Esophagus squamous epithelium (tissue), 5 donors: ENCODE measurements at places on chromosomes 13 and 19.

DNA sequence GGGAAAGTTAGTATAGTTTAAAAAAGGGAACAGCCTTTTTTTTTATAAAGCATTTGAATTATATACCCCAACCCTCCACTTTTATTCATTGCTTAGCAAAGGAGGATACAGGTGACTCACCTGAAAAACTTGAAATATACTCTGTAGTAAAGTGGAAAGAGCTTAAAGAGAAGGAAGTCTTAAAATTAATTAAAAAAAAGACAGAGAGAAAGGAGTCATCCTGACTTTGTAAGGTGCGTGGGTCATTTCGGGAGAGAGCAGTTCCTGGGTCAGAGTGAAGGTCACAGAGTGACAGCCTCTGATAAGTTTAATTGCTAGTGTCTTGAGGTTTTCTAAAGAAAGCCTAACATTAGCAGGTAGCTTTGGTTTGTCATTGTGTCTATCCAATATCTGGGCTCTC is 310.3 kb downstream of the KLF5 start:
- no peak for DNase-seq

- DNase-seq, result no peak
Measured at GRCh38 chr19:14347999-14348889, 33.0 kb upstream of the ADGRE5 start.

- no peak for DNase-seq
Measured at GRCh38 chr13:42650506-42650905, 76.6 kb downstream of the TNFSF11 start.

DNA sequence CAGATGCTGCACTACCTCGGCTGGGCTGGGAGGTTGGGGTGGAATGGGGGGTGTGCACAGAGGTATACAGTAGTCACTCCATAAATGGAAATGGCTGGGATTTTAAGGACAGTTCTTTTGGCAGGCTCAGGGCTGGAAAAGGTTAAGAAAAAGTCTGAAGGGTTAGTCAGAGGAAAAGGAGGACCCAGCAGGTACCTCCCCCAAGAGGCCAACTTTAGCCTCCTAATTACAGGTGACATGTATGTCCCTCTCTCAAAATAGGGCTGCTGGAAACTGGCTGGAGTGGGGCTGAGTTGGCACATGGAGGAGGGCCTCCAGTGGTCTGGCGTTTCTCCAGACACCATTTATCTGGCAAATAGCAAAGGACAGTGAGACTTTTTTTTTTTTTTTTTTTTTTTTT is 994 bp downstream of the CCDC194 start:
- no peak for DNase-seq

DNA sequence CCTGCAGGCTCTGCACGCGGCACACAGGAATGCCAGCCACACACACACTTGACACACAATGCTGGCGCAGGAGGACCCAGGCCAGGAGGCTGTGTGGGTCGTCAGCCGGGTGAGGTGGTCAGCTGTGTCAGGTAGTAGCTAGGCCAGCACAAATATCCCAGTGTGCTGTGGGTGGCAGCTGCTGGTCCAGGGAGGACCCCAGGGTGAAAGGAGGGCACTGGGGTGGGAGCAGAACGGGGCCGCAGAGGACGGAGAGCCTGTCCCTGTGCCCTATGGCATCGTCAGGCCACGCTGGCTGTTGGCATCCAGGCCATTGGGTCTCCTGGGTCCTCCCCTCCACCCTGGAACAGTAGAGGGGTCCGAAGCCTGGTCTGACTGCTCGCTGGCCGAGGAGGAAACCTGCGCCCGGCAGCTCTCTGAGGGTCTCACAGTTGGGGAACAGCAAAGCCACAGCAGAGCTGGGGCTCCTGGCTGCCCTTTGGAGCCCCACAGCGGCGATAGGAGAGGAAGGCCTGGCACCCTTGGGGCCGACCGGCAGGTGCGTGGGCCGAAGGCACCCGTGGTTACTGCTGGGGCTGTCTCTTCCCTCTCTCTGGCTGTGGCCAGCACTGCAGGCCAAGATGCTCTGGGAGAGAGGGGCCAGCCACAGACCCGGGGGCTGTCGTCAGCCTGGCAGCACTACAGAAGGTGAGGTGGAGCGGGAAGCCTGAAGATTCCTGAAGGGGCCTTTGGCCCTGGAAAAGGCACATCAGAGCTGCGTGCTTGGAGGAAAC is 27.3 kb downstream of the C13orf46 start:
- DNase-seq, result no peak

GRCh38 chr19:43467730-43468129 is 2.3 kb upstream of the LYPD3 start:
- no peak for DNase-seq

- no peak for DNase-seq
Measured at GRCh38 chr19:2740314-2740656, 468 bp upstream of the SLC39A3 start.

- no peak for DNase-seq
Measured at GRCh38 chr19:8610041-8610935, at the start of gene ADAMTS10. Gene ADAMTS10, minus strand, starts transcription at chr19:8610715. Its CDS starts 5,005 bp downstream, at chr19:8605710.

GRCh38 chr13:113528101-113528812 is 37.7 kb upstream of the DCUN1D2 start:
- no peak for DNase-seq

GRCh38 chr13:45468635-45469034 is 3.9 kb downstream of the COG3 start:
- DNase-seq, result no peak

- DNase-seq, result no peak
Measured at GRCh38 chr13:106565127-106565775, 2.7 kb downstream of the ARGLU1 start.

GRCh38 chr13:24301434-24301833 is 7.9 kb upstream of the C1QTNF9 start:
- DNase-seq, result no peak

DNA sequence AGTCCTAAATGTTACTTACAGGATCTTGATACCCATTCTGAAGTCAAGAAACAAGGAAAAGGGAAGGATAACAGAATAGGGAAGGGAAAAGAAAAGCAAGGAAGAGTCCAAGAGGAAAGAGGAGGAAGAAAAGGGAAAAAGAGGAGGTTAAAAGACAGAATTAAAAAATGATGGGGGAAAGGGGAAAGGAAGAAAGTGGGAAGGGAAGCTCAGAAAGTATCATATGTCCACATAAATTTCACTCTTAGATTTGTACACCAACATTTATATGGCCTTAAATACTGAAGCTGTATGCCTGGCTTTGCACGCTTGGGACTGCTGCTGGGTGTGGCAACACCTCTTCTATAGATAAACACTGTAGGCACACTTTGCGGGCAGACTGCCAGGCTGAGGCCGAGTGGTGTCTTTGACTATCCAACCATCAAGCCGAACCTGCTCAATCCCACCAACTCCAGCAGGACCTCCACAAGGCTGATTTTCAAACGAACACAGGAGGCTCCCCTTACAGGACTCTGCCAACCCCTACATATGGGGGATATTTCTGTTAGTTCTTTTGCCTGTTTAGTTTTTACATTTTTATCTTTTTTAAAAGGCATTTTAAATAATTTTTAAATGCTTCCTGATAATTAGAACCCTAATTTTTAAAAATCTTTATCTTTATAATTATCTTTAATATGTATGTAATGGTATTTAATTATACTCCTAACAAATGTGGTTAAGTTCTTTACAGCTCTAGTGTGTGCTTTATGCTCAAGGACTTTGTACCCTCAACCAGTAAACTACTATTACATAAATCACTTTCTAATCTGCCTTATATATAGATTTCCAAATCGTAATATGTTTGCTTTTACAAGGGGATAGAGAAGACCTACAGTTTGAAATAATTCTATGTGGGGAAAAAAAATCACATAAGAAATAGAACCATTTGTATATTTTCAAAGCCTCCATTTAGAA is 154.2 kb downstream of the DIAPH3 start:
- DNase-seq, result no peak

DNA sequence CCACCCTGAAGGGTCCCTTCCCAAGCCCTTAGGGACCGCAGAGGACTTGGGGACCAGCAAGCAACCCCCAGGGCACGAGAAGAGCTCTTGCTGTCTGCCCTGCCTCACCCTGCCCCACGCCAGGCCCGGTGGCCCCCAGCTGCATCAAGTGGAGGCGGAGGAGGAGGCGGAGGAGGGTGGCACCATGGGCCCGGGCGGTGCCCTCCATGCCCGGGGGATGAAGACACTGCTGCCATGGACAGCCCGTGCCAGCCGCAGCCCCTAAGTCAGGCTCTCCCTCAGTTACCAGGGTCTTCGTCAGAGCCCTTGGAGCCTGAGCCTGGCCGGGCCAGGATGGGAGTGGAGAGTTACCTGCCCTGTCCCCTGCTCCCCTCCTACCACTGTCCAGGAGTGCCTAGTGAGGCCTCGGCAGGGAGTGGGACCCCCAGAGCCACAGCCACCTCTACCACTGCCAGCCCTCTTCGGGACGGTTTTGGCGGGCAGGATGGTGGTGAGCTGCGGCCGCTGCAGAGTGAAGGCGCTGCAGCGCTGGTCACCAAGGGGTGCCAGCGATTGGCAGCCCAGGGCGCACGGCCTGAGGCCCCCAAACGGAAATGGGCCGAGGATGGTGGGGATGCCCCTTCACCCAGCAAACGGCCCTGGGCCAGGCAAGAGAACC is 1.5 kb downstream of the EGLN2 start:
- no peak for DNase-seq

DNA sequence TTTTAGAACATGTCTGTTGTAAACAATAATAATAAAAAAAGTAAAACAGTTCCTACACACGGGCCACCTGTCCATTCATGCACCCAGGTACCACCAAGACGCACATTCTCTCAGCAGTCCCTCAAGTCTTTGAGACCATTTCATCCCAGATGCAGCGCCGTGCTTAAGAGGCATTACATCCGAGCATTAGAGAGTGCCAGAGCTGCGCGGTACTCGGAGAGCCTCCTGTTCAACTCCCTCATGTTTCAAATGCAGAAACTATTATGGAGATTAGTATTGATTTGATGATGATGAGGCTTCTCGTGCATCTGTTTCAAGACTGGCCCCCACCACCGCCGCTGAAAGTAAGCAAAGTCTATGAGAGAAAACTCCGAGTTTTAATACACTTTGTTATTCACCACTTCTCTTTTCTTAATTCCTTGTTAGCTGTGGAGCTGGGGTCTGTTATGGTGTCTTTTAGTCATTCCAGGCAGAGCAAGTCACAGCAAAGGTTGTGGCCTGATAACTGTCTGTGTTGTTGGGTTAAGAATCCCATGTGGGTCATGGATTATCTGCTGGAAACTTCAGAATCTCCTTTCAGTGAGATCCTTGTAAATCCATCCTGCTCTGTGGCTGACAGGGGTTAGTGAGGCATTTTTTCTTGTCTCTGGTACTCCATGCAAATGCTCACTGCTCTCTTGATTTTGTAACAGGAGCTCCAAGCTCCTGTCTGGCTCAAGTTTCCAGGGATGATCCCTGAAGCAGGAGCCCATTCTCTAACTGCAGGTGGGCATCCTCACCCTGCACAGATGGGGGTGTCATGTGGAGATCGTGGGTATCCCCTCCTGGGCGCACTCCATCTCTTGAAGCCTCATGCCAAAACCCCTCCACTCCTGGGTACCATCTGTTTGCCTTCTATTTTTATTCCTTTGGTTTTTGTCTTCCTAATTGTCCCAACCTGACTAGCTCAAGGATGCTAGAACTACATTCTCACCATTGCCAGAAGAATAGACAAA is 74.9 kb upstream of the MTIF3 start:
- no peak for DNase-seq

- DNase-seq, result no peak
Measured at GRCh38 chr13:100721885-100722512, 47.4 kb upstream of the TMTC4 start.

GRCh38 chr19:58440556-58440955 is 603 bp upstream of the ZNF132 start:
- DNase-seq, result no peak

GRCh38 chr13:26996965-26997752 is 174.5 kb downstream of the USP12 start:
- DNase-seq, result no peak

GRCh38 chr19:38545596-38545995 is 72.2 kb downstream of the MAP4K1 start:
- DNase-seq, result no peak

GRCh38 chr13:112782429-112783010 is 92.7 kb downstream of the ATP11A start:
- no peak for DNase-seq

GRCh38 chr13:42876887-42877545 is 95.6 kb downstream of the FAM216B start:
- DNase-seq, result no peak

GRCh38 chr19:49362048-49362928 is at the start of gene TEAD2:
Gene TEAD2, minus strand, starts transcription at chr19:49362416. Its CDS starts 2,341 bp downstream, at chr19:49360075.
- no peak for DNase-seq

DNA sequence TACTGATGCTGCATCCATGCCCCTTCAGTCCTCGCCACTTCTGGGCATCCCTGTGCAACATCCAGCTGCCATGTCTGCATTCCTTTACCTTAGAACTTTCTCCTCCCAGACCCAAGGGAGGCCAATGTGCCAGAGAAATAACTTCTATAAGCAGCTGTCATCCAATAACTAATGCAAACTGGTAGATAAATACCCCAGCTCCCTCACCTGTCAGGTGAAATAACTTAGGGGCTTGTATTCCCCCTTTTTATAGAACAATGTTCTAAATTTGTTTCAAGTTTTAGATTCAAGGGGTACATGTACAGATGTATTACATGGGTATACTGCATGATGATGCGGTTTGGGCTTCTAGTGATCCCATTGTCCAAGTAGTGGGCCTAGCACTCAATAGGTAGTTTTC is 880.1 kb downstream of the UQCRFS1 start:
- no peak for DNase-seq

DNA sequence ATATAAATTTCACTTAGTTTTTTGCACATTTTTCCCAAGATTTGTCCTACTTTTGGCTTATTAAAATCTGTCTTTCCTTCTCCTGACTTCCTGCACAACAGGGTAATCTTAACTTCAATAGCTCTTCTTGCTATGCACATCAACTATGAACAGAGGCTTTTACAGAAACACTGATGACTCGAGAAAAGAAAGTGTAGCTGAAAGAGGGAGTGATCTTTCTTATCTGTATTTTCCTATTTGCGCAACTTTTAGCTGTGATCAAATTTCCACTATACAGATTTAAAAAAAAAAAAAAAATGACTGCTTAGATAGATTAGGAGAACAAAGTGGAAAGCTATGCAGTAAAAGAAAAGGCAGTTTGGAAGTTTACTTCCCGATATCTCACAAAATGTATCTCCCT is 406.9 kb downstream of the LIG4 start:
- no peak for DNase-seq

DNA sequence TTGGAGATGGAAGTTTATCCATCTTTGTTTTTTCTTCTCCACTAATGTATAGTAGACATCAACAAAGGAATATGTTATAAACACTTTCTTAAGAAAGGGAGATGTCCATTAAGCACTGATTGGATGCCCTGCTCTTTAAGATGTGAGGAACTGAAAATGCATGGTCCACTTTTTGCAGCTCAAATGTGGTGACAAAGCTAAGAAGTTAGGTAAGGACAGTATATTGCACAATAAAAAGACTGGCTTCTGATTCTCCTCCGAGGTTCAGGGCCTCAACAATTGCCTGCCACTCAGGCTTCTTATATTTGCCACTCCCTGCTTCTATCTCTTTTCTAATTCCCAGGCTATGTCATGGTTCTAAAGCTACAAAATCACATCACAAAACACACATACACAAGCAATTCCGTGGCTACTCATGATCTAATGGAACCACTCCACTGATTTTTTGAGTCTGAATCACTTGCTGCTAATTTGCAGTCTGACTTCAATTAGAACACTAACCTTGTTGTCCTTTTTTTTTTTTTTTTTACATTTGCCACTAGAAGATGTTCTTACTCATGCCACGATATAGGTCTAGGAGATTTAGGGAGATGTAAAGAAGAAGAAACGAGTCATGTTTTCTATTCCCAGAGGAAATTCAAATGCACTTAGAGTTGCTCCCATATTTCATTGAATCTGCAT is 29.6 kb upstream of the TNFSF11 start:
- no peak for DNase-seq
